Activated T-helper 9 cell treated with anti-CD3 and anti-CD28 coated beads, Interleukin-2, amount 50 U/mL, for 16 hours (primary cell): ENCODE measurements at places on chromosomes 5 and 9.

DNA sequence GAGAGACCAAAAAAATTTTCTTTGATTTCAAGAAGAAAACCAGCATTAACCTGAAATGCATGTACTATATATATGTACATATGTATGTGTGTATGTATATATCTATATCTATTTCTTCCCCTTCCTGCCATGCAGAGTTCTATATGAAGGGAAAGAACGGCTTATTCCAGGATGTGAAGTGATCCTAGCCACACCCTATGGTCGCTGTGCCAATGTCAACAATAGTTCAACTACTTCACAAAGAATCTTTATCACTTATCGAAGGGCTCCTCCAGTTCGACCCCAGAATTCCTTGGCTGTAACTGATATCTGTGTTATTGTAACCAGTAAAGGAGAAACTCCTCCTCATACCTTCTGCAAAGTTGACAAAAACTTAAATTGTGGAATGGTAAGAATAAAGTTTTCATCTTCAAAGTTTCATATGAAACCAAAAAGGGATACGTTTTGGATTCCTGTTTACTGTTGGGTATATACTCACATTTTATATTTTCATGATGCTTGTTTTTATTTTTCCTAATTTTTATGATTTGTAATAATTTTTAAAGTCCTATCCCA lies 56.2 kb downstream of the DENND4C start:
- DNase-seq: no peak

DNA sequence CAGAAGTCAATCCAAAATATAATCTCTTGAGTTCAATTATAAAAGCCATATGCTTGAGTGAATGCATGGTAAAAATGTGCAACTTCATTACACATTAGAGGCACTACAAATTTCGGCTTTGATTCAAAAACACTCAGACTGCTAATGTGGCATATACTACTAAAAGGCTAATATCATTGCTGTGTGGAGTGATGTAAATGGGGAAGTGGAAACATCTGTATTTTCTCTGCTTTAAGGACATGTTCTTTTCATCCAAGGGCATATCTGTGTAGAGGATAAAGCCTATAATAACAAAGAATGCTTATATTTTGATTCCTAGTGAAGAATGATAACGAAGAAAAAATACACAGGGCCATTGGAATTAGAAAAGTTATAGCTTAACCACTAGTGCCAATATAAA lies 643.9 kb upstream of the ZNF608 start:
- no peak for DNase-seq

- DNase-seq: no peak
Observed at GRCh38 chr5:179406031-179406961, 61.0 kb upstream of the ADAMTS2 start.

DNA sequence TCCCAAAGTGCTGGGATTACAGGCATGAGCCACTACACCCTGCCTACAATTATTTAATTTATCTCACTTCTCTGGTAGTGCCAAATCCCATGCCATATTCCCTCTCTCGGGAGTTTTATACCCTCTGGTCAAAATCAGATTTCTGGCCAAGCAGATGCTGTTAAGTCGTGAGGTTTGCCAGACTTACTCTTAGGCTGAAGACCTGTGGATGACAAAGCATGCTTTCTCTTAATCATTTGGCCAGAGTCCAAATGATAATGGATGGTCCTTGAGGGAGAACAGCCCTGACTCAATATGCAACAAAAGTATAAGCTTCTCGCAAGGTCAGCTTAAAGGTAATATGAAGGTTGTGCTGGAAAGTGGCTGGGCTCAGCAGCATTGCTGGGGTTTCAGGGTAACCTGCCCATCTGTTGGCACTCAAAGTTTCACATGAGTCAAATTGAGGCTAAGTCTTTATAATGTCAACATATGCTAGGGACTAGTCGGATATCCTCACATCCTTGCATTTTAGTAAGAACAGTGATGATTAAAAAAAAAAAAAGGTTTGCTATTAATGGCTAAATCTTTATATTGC lies 280.1 kb downstream of the KIF4B start:
- DNase-seq: no peak

DNA sequence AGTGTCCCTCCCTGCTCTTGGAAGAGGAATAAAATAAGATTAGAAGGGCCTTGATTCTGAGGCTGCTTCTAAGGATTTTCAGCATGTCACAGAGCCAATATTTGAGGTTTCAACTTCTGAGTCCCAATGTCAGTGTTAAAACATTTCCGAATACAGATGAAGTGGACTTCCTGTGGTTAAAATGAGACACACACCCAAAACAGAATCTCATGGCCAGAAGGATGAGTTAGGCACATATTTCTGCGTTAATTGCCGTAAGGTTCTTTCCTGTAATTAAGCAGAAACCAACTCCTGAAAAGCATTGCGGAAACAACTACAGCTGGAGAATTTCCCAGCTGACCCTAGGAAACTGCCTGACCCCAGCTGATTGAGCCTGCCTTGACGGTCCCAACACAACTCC lies 10.4 kb upstream of the ZNF354B start:
- no peak for DNase-seq

- no peak for DNase-seq
Observed at GRCh38 chr5:5135957-5136676, 4.0 kb upstream of the ADAMTS16 start.

DNA sequence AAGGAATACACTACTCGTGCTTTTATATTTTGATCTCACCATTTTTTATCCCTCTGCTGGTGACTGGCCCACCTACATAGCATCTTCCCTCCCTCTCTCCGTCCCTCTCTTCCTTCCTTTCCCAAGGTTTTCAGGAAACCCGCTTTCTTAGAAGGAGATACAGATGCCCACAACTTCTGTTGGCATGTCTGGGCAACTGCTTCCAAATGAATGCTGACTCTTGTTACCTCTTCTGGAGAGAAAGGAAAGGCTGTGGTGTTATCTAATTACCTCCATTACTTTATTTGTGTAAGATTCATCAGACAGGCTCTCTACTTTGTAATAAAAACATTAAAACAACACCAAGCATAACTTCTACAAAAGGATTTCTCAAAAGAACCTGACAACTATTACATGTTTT lies 20.2 kb downstream of the FANCC start:
- DNase-seq: no peak

GRCh38 chr5:159452480-159453167 lies 122.3 kb upstream of the IL12B start:
- no peak for DNase-seq

- DNase-seq: no peak
Observed at GRCh38 chr5:31963358-31964006, 210.6 kb downstream of the GOLPH3 start.

DNA sequence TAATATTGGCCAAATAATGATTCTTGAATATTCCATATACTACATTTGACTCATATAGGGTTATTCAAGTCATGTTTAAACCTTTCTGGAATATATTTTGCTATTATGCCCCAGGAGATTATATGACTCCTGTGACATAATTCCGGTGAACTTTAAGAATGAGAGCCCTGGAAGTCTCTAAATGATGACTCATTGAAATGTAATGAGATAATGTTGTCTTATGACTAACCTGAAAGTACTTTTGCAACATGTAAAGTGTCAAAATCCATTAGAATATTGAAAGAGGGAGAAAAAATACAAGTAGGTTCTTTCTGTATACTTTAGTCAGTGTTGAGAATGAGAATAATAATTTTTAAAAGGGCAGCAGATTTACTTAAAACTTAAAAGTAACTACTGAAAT lies 830.4 kb downstream of the MAT2B start:
- DNase-seq: no peak

GRCh38 chr5:74903165-74903787 lies 37.1 kb upstream of the FAM169A start:
- no peak for DNase-seq

DNA sequence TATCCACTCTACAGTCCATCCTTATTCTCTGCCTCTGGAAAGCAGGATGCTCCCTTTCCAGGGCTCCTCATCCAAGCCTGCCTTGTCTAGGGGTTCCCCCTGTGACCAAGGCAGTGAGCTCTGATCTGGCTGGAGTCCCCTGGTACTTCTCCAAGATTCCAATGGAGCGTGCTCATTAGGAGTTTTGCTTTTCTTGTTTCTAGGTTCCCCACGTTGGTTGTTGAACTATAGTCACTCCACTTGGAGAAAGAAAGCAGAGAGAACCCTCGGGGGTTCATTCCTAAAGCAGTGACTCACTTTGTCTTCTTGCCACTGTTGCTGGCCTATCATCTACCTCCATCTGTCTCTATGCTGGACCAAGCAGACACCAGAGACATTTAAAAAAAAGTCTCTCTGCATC lies 192.6 kb downstream of the TLE4 start:
- DNase-seq: no peak

- no peak for DNase-seq
Observed at GRCh38 chr5:68303038-68303738, 87.6 kb downstream of the PIK3R1 start.

- DNase-seq: no peak
Observed at GRCh38 chr5:56346741-56347535, 113.8 kb upstream of the ANKRD55 start.

GRCh38 chr9:91789941-91790340 lies 160.1 kb downstream of the ROR2 start:
- DNase-seq: no peak

DNA sequence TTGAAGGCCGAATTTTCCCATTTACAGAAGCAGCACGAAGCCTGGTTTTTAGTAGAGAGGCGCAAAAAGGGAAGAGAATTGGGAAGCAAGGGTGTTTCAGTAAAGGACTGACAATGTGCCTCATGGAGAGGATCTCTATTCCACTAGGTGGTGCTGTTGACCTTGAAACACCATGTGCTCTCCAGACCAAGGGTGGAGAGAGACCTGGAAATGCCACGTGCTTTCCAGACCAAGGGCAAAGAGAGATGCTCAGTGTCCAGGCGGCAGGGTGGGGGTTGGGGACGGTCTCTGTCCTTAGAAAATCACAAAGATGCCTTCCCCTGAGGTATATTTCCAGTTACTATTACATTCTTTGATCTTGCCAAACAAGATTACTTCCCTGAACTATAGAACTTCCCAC lies 425.3 kb downstream of the CSNK1G3 start:
- no peak for DNase-seq

- DNase-seq: no peak
Observed at GRCh38 chr9:130640681-130641080, 23.7 kb upstream of the PRDM12 start.

DNA sequence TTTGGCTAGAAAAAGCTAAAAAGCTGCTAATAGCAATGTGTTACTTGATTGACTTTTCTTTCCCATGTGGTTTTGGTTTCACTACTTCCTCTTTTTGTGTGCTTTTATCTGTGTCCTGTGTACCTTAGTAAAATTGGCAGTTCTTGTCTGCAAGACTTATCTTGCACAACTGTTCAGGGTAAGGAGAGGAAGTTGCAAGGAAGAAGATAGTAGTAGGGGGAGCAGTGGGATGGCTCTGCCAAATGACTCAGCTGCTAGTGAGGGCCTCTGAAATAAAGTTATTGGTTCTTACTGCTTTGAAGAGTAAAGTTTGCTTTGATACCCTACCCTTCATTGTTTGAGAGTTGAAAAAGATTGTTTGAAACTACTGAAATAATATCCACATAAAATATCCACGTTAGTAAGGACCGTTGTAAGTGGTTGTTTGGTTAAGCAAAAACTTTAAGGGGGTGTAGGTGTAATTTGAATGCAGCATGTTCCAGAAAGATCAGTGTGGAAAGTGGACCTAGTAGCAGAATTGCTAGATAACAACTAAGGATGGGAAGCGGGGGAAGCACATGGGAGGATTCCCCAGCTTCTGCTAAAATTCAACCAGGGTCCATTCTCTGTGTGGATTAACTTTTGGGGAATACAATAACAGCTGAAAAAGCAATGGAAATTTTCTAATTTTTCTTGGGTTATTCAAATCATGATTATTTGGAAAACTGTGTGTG lies 123.5 kb downstream of the SCAMP1 start:
- DNase-seq: no peak

GRCh38 chr5:2272755-2273154 lies 390.0 kb upstream of the IRX4 start:
- DNase-seq: no peak

GRCh38 chr5:179432547-179432946 lies 87.3 kb upstream of the ADAMTS2 start:
- no peak for DNase-seq

GRCh38 chr5:455806-456205 lies 12.8 kb downstream of the EXOC3 start:
- no peak for DNase-seq

DNA sequence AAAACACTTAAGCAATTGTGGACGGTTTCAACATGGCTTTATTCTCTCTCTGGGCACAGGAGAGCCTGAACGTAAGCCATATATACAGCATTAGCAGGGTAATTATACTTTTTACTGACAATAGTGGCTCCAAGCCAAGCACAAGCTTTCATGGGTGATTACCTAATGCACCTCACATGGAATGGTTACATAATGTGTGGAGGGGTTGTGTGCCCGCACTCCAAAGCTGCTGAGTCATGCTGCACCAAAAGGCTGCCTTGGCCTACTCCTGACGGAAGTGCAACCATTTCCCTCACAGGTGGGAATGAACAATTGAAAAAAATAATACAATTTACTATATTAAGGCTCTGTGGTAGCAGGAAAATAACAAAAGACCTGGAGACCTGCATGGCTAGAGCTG lies 86.5 kb upstream of the ATP10B start:
- no peak for DNase-seq

DNA sequence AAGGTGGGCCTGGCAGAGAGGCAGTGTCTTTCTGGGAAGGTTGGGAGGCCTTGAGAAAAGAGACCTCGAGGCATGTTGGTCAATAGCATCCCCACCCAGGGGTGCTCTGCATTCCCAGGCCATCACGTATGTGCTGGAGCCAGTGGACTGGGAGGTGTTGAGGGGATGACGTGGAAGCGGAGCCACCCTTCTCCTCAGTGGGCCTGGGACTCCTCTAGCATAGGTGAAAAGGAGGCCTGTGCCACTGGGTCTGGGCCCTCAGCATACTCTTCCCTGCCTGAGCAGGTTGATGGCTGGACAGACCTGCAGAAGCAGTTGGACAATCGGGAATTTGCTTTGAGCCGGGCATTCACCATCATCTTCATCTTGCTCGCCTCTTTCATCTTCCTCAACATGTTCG lies 25.5 kb downstream of the PITX1 start:
- no peak for DNase-seq

GRCh38 chr5:131280417-131280816 lies 16.6 kb downstream of the CDC42SE2 start:
- DNase-seq: no peak

GRCh38 chr5:171651102-171651501 lies 134.5 kb upstream of the SMIM23 start:
- DNase-seq: no peak
